Activated naive CD4-positive, alpha-beta T cell (primary cell): ENCODE measurements at places on chromosomes 5 and 9.

DNA sequence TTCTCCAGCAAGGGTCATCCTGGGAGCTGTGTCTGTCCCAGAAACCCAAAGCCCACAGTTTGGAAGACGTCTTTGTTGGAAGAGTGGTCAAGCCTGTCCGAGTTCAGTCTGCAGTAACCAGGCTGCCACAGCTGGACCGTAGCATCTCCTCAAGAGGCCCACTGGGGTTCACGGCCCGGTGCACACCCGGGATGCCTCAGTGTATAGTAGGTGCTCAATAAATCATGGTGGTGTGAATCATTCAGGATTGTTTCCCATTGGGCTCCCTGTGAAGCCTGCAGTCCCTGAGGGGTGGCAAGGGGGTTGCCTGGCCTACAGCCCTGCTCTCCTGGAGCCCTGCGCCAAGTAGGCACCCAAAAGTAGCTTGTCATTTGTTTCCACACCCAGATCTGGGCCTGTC, 10.3 kb upstream of the PRRX2 start:
- DNase-seq: no peak

GRCh38 chr5:171415115-171415730, 4.2 kb upstream of the FGF18 start:
- DNase-seq: no peak

DNA sequence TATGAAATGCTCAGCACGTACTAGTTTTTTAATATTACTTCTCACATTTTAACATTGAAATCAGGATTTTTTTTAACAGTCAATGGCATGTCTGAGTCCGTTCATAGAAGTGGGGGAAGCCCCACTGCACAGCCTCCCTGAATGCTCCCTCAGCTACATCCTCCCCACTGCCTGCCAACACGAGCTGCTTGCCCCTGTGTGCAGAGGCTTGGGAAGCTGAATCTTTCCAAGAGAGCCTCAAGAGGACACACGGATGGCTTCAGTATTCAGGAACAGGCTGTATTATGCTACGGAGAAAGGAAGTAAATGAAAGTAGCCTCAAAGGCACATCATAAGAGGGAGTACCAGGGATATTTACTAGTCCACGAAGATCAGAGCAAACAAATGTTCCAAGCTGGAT, 248.7 kb downstream of the SPOCK1 start:
- no peak for DNase-seq

DNA sequence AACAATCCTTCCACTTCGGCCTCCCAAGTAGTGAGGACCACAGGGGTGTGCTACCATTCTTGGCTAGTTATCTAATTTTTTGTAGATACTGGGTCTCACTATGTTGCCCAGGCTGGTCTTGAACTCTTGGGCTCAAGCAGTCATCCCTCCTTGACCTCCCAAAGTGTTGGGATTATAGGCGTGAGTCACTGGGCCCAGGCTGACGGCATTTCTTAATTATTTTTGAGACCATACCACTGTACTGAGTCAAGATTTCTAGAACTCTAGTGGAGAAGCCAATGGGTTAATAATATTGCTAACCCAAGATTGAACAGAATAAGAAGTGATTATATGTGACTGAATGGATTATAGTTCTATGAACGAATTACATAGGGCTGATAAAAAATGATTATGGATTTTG, 66.7 kb downstream of the TARS1 start:
- no peak for DNase-seq

- DNase-seq: no peak
These were observed 35.2 kb downstream of the GOLPH3 start for GRCh38 chr5:32138839-32139493.
